CD4-positive, alpha-beta T cell treated with Interleukin-6 for 4 hours (primary cell): ENCODE measurements at places on chromosomes 2 and 18.

- DNase-seq: peak; percentile 81
Observed at GRCh38 chr18:79378536-79379250, 17.0 kb upstream of the NFATC1 start.

DNA sequence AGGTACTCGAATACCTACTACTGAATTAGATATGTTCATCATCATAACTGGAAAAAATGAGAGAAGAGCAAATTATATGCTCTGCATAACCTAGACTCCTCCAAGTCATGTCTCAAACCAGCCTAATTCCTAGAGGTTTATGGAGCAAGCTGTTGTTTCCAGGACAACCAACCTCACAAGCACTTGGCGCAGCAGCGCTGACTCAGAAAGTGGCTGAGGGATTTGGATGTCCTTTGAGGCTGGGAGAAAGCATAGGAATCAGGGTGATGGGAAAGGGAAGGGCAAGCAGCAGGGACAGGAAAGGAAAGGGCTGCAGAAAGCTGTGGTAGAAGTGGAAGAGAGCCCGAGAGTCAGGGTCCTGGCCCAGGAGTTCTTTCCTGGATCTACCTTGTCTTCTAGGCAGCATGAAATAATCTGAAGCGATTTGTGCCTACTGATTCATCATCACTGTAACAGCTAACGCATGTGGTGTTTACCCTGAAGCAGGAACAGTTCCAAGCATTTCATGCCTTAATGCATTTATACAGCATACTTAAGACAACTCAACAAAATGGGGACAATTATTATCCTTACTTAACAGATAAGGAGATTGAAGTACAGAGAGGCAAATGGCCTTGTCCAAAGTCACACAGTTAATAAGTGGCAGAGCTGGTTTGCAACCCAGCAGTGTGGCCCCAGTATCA, 3.7 kb downstream of the PLEK start:
- DNase-seq: no peak

- DNase-seq: no peak
Observed at GRCh38 chr2:215626812-215627281, 191.0 kb upstream of the FN1 start.

GRCh38 chr2:223532712-223533111, 69.4 kb downstream of the SCG2 start:
- DNase-seq: no peak

DNA sequence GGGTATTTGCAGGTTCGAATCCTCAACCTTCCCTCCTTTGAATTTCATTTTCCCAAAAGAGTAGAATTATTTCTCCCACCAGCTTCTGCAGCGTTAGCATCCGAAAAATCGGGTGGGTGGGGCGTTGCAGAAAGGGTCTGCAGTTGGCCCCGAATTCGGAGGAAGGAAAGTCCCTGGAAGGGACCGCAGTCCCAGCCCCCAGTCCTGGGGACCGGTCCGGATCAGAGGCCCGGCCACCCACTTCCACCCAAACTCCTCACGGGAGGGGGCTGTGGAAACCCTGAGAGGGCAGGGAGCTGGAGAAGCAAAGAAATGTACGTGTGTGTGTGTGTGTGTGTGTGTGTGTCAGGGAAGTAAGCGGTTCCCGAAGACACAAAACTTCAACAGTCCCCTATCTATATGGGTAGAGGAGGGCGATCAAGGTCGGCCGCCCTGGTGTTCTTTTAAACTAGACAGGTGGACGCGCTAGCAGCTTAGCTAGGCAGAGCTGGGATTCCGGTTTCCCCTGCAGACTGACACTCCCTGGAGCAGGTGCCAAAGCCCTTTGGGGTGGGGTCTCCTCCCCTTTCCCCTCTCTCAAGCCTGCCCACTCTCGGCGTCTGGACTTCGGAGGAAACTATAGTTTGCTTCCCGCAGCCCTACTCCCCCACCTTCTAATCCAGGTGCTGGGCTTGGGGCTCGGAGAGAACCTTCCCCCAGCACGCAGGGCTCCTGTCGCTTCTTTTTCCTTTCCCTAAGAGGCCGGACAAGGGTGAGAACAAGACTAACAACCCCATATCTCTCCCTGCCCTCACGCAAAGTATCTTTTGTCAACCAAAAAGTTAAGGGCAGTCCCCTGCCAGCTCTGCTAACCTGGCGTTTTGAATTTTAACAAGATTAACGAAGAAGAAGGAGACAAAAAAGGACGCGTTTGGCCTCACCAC, 4.8 kb upstream of the ONECUT2 start:
- no peak for DNase-seq

GRCh38 chr18:60549338-60549960, 176.9 kb upstream of the MC4R start:
- DNase-seq: peak; percentile 2

- DNase-seq: no peak
Observed at GRCh38 chr2:9762164-9762563, 81.1 kb upstream of the TAF1B start.

DNA sequence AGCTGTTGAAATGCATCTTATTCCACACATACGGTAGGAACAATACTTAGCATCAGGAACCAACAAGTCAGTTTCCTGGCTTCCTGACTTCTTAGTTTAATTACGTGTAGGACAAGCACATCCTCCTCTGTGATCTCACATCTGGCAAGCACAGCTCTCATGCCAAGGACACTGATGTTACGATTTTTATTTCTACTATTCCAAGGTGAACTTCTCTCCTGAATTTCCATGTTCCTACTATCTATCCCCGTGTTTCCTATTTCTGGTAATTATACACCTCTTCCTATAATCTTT, 374.0 kb downstream of the NCKAP5 start:
- DNase-seq: no peak

DNA sequence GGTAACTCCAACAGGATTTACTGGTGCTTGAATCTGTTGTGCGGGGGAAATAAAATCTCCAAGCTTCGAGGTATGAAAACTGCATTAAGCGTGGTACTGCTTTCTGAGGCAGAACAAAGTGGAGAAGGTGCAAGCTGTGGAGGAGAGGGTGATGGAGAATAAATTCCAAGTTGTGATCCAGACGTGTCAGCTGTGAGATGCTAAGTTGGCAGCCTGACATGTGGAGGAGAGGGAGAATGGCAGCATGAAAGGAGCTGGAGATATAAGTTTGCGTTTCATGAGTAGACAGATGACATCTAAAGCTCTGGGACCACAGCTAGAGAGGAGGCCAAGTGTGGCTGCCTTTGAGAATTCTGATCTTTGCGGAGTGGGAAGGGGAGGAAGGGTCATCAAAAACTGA, 411.8 kb downstream of the FBXO15 start:
- no peak for DNase-seq

GRCh38 chr2:238092486-238093035, 7.6 kb upstream of the ESPNL start:
- no peak for DNase-seq
